ENCODE measurements at places on chromosomes 5 and 9. TPM values are rescaled to one million over a fixed set of nuclear protein-coding genes. Genes with fewer than 3 reads are reported as not detected.

DNA sequence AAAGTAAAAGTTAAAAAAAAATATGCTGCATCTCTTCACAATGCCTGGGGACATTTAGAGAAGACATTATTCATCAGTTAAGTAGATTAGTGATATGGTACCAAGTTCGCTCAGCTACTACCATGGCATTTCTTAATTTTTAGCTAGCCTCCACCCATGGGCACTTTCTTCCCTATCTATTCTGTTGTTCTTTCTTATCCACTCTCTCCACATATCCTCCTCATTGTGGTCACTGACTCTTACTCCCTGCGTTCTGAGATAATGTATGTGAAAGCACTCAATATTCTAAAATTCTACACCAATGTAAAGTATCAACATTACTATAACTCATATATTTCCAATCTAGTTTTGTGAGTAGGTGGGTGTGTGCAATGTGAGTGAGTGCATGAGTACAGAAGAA, 609.7 kb upstream of the DAB2 start:
- no peaks in the 10 kb centered on the region for H3K27me3 ChIP-seq
- no peak for DNase-seq
- H3K4me3 ChIP-seq: no peak overlapping the region
- no peak overlapping the region for H3K27ac ChIP-seq

SNCB gene
- total RNA-seq: not detected

DNA sequence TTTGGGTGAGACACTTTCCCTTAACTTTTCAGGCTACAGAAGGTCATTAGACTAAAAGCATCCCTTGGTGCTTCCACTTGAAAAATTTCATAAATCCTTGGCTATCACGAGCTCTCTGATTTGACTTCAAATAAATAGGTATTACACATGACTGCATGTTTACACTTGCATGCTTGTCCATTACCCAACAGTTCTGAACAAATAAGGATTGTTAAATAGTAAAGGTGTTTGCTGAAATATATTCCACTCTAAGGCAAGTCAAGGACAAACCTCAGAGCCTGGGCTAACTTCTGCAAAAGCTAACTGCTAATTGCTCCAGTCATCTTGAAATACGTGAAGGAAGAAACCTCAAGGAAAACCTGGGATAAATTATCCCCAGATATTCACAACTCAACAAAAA, 14.5 kb downstream of the FBXW2 start:
- no peak overlapping the region for H3K4me3 ChIP-seq
- DNase-seq: no peak
- H3K27ac ChIP-seq: no peak overlapping the region
- no peaks in the 10 kb centered on the region for H3K4me1 ChIP-seq
- no peaks in the 10 kb centered on the region for H3K27me3 ChIP-seq
- H3K36me3 ChIP-seq: peaks cover 24% of the 10 kb centered on the region

PNPLA7 gene
- 0.80 TPM for total RNA-seq

GOLPH3 gene
- total RNA-seq: 40.3 TPM

WDR38 gene
- total RNA-seq: 0.04 TPM

GRXCR2 gene
- total RNA-seq: not detected

DNA sequence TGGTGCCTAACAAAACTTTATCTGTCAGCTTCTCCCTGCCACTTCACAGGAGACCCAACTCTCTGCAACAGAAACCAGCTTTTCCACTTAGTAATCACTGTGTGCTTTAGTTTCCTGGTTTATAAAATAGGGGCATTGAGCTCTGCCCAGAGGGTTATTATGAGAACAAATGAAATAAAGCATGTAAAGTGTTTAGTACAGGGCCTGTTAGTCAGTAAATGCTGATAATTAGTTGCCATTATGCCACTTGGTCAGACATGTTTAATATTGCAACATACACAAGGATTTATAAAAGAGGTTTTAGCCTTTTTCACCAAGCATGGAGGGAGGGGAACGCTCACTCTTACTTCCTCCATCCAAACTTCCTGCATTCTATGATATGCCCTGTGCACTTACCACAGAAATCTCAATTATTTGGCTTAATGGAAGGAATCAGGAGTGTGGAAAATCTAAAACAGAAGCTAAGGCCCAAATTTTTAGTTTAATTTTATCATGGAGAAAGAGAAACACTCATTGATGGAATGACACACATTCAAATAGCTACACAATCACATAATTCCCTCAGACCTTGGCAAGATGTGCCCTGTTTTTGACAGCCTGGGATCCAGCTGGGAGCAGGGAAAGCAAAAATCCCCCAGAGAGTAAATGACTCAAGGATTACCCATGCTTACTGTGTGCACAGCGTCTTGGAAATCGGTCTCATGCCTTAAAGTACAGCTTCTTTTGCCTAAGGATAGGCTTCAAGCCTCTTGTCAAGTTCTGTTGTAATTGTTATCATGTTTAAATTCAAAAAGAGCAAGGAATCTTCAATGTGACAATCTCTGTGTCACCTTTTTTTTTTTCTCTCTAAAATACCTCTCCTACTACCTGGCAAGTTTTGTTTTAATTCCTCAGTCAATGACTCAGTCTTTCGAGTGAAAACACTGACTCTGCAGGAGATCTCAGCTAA, 34.0 kb downstream of the ZNF474 start:
- DNase-seq: no peak
- no peak overlapping the region for H3K27ac ChIP-seq
- no peaks in the 10 kb centered on the region for H3K36me3 ChIP-seq
- peaks cover 2% of the 10 kb centered on the region for H3K4me1 ChIP-seq

All from muscle of leg (tissue), 16 donors.